Natural killer cell (primary cell): ENCODE measurements at places on chromosomes 16 and 17. TPM values are rescaled to one million over a fixed set of nuclear protein-coding genes. Genes with fewer than 3 reads are reported as not detected.
A peak's percentile ranks its signal among the peaks of the same experiment; 100 is the strongest.

DNA sequence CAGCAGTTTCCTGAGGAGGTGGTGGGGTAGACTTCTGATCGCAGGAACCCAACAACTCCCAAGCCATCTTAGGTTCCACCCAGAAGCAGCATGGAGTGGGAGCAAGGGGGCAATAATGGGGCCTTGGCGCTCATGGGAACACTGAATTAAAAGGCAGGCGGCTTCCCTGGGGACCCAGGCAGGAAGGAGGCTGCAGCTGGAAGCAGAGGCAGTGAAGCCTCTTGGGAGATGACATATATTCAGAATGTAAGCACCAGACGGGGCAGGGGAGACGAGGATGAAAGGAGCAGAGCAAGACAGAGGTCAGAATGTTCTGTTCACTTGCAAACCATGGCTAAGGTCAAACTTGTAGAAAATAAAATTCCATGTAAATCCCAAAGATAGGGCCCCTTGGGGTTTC is 2.9 kb downstream of the HIGD1B start:
- H3K4me1 ChIP-seq: no peaks in the 10 kb centered on the region
- H3K36me3 ChIP-seq: peaks cover 47% of the 10 kb centered on the region
- H3K4me3 ChIP-seq: no peak overlapping the region
- no peaks in the 10 kb centered on the region for H3K27me3 ChIP-seq
- no peak for DNase-seq
- H3K27ac ChIP-seq: no peak overlapping the region

Gene KRT17
- not detected for total RNA-seq

- no peaks in the 10 kb centered on the region for H3K27me3 ChIP-seq
- no peak overlapping the region for H3K4me3 ChIP-seq
- peaks cover 13% of the 10 kb centered on the region for H3K36me3 ChIP-seq
- peak overlapping the region; percentile 80 for H3K27ac ChIP-seq
These were observed 14.2 kb downstream of the POLR3K start for GRCh38 chr16:38941-39892.

DNA sequence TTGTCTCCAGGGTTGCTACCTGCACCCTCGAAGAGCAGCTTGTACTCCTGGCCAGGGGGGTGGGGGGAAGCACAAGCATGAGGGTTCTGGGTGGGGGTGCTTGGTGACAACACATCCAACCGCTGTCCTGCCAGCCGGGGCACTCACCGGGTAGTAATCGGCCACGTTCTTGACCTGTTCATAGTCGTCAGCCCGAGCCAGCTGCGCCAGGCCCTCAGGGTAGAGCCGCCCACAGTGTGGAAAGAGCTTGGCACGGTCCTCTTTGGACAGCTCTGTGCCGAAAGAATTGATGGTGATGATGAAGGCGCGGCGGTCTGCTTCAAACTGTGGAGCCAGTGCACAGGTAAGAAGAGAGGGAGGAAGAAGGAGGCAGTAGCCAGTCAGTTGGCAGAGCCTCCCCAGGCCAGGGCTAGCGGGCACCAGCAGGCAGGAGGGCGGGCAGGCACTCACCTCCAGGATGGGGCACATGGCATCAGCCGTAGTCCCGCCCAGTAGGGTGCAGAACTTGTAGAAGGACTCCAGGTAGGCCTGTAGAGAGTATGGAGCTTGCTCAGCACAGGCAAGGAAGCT is 8.0 kb downstream of the HSD11B2 start:
- no peak overlapping the region for H3K4me3 ChIP-seq
- H3K27me3 ChIP-seq: no peaks in the 10 kb centered on the region
- peaks cover 39% of the 10 kb centered on the region for H3K36me3 ChIP-seq
- H3K27ac ChIP-seq: no peak overlapping the region
- no peak for DNase-seq

Gene HEATR9
- total RNA-seq: 24.1 TPM
